HT1080 (cell line): ENCODE measurements at places on chromosomes 13 and 19. TPM values are rescaled to one million over a fixed set of nuclear protein-coding genes. Genes with fewer than 3 reads are reported as not detected.
A peak's percentile ranks its signal among the peaks of the same experiment; 100 is the strongest.

- no peak for DNase-seq
These were observed 35.1 kb downstream of the ZNF433 start for GRCh38 chr19:12000152-12000981.

- no peak for DNase-seq
These were observed 20.7 kb upstream of the HMGB1 start for GRCh38 chr13:30486230-30487074.

DNA sequence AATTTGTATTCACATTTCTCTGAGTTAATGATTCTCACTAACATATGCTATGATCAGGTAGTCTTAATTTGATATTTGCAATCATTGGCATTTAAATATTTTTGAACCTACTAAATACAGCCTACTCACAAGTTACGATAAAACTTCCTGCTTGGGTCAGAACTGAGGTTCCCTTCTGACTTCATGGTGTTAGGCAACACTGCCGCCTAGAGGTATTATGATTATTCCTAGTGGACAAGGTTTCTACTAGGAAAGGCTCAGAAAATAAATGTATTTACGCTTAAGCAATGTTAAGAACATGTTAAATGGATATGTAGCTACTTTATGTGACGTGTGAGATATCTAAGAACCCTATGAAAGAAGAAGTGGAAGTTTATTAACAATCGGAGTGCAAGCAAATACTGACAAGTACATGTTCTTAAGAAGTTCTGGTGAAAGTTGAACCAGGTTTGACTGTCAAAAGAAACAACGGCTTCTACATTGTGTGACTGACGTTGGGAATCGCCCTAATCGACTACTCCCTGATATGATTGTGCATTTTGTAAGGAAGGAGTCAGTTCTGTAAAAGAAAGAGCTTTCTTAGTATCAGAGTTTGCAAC is 1395.8 kb downstream of the SLITRK5 start:
- DNase-seq = peak; percentile 34

DNA sequence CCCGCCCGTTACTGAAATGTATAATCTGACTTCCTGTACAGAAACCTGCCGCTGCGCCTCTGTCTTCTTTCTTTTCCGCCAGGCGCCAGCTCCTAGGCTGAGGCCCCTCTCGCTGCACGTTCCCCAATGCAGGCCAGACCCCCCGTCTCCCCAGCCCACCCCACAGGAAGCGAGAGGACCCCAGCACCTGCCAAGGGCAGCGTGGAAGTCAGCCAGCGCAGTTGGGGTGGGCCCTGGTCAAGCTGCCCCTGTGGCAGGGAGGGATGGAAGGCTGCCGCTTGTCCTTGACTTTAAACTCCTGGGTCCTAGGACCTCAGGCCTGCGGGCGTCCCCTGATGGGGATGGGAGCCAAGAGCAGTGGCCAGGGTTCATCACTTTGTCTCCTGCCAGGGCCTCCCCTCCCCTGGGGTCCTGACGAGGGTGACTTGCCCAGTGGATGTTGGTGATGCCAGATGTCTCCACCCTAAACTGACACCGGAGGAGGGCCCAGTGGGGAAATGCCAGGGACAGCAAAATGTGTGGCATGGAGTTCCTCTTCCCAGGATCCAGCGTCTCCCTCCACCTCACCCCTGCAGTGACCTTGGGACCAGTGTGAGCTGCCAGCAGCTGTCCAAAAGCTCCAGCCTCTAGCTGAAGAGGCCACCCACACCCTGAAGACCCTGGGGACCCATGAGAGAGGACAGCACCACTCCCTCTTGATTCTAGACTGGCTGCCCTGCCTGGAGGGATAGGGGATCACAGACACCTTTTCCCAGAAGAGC is 8.5 kb upstream of the MARCHF2 start:
- DNase-seq = no peak

DNA sequence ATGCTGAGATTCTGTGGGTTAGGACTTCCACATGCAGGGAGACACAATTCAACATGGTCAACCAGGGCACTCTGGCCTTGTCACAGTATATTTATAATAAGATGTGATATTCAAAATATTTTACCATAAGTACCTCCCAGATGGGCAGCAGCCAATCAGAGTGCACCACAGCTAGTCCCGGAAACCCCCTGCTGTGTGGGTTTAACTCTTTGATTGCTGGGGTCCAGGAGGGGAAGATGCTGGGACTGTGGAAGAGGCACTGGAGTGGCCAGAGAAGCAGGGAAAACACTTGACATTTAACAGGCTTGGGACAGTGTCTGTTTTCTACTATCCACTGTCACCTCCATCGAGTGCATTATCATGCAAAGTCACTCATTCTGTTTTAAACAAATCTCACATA is 99.0 kb downstream of the MBNL2 start:
- DNase-seq = no peak

The GGN gene
- 0.60 and 1.0 TPM in 2 replicates for total RNA-seq

The GPR18 gene
- not detected in 2 replicates for total RNA-seq
